ENCODE measurements at places on chromosomes 7 and 10. TPM values are rescaled to one million over a fixed set of nuclear protein-coding genes. Genes with fewer than 3 reads are reported as not detected.

SLC26A5 gene
- total RNA-seq: not detected

- H3K4me3 ChIP-seq: no peak overlapping the region
- H3K27me3 ChIP-seq: no peaks in the 10 kb centered on the region
- peaks cover 17% of the 10 kb centered on the region for H3K4me1 ChIP-seq
- peaks cover 1% of the 10 kb centered on the region for H3K36me3 ChIP-seq
- DNase-seq: no peak
Measured at GRCh38 chr10:38007551-38007950, 2.9 kb upstream of the ZNF33A start.

DNA sequence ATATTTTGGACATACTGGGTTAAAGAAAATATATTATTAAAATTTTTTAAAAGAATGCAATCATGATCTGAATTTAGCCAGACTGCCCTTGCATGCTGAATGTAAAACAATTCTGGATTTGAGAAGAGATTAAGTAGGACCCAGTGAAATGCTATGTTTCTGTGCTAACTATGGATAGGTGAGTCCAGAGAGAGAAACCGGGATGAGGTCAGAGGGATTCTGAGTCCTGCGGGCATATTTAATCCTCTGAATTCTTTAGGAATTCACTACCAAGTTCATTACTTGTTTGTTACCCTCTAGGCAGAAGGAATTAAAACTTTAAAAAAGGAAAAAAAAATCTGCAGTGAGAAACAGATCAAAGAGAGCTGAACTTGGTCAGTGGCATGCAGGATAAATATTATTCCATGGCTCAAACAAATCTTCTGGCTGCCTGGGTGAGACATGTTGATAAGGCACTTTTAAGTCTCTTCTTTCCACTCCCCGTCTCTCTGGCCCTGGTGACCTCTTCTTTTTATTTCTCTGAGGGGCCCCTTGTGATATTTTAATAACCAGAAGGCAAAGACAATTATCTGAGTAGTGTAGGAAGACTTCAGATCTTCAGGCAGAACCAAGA lies 50.2 kb upstream of the LYZL1 start:
- DNase-seq: no peak
- H3K4me1 ChIP-seq: peaks cover 64% of the 10 kb centered on the region
- H3K27me3 ChIP-seq: no peaks in the 10 kb centered on the region
- no peak overlapping the region for H3K4me3 ChIP-seq

- H3K4me3 ChIP-seq: no peak overlapping the region
- no peaks in the 10 kb centered on the region for H3K27me3 ChIP-seq
- no peak overlapping the region for H3K27ac ChIP-seq
Measured at GRCh38 chr7:136652635-136653370, 215.6 kb upstream of the CHRM2 start.

FKBP6 gene
- total RNA-seq: not detected

DNA sequence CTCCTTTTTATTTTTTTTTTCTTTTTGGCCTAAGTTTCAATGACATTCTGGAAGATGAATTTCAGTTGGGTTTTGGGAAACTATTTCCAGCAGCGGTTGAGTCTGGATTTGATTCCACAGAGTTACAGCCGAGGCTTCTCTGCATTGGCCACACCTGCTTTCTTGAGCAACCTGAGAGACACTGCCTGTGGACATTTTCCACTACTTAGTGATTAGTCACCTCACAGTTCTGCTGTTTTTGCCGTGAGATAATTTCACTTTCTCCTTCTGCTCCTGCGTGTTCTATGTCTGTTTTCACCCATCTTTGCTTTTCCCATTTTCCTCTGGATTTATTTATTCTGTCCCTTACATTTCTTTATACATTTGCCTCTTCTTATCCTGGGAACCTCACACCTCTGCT lies 243.0 kb downstream of the BICC1 start:
- H3K27me3 ChIP-seq: no peaks in the 10 kb centered on the region
- no peak for DNase-seq
- peak overlapping the region; percentile 67 for H3K27ac ChIP-seq
- H3K4me3 ChIP-seq: no peak overlapping the region

Data from mesothelial cell of epicardium (in vitro differentiated cells).